ENCODE measurements at places on chromosomes 2 and 18. TPM values are rescaled to one million over a fixed set of nuclear protein-coding genes. Genes with fewer than 3 reads are reported as not detected.

SEPTIN10 gene
- total RNA-seq: not detected

GRCh38 chr2:149148194-149149006, 109.9 kb downstream of the LYPD6B start:
- no peak for DNase-seq
- peaks cover 18% of the 10 kb centered on the region for H3K27me3 ChIP-seq
- no peaks in the 10 kb centered on the region for H3K4me1 ChIP-seq
- H3K27ac ChIP-seq: no peak overlapping the region
- H3K4me3 ChIP-seq: no peak overlapping the region

ALPP gene
- total RNA-seq: not detected

OTOS gene
- total RNA-seq: not detected

GRCh38 chr2:234930397-234930796, 21.4 kb upstream of the SH3BP4 start:
- H3K27ac ChIP-seq: no peak overlapping the region
- H3K4me3 ChIP-seq: no peak overlapping the region
- no peaks in the 10 kb centered on the region for H3K36me3 ChIP-seq
- no peak for DNase-seq

- H3K36me3 ChIP-seq: no peaks in the 10 kb centered on the region
- no peak overlapping the region for H3K27ac ChIP-seq
These were observed 370.7 kb downstream of the SLC4A3 start for GRCh38 chr2:219998107-219998506.

SCG2 gene
- total RNA-seq: not detected

- H3K27me3 ChIP-seq: no peaks in the 10 kb centered on the region
- peaks cover 53% of the 10 kb centered on the region for H3K36me3 ChIP-seq
These were observed 29.8 kb upstream of the ARMC9 start for GRCh38 chr2:231168460-231169139.

ARHGAP28 gene
- not detected for total RNA-seq

GRCh38 chr2:102758439-102758838, 3.4 kb upstream of the TMEM182 start:
- H3K4me1 ChIP-seq: no peaks in the 10 kb centered on the region
- H3K27me3 ChIP-seq: no peaks in the 10 kb centered on the region
- DNase-seq: no peak
- H3K27ac ChIP-seq: no peak overlapping the region
- H3K36me3 ChIP-seq: peaks cover 1% of the 10 kb centered on the region
- no peak overlapping the region for H3K4me3 ChIP-seq

CPLX4 gene
- not detected for total RNA-seq
